CD4-positive, alpha-beta T cell treated with Interleukin-15 for 4 hours (primary cell): ENCODE measurements at places on chromosomes 2 and 18.

- no peak for DNase-seq
Measured at GRCh38 chr2:14756122-14756541, 123.6 kb downstream of the LRATD1 start.

GRCh38 chr2:86211033-86211795 lies 12.0 kb downstream of the MRPL35 start:
- DNase-seq, result no peak

GRCh38 chr2:127527001-127527804 lies 914 bp upstream of the IWS1 start:
- no peak for DNase-seq

DNA sequence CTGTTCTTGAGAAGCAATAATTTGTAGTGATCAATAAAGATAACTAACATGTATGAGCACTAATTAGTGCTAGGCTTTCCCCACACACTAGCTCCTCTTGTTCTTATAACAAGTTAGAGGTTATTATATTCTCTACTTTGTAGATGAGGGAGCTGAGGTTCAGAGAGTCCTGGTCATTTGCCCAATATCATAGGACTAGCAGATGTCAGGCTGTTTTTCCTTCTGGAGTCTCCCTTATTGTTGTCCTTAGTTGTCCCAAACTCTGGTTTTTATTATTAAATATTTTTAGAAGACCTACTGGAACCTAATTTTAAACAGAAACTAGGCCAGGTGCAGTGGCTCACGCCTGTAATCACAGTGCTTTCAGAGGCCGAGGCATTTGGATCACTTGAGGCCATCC lies 16.5 kb upstream of the TTC39C start:
- no peak for DNase-seq

DNA sequence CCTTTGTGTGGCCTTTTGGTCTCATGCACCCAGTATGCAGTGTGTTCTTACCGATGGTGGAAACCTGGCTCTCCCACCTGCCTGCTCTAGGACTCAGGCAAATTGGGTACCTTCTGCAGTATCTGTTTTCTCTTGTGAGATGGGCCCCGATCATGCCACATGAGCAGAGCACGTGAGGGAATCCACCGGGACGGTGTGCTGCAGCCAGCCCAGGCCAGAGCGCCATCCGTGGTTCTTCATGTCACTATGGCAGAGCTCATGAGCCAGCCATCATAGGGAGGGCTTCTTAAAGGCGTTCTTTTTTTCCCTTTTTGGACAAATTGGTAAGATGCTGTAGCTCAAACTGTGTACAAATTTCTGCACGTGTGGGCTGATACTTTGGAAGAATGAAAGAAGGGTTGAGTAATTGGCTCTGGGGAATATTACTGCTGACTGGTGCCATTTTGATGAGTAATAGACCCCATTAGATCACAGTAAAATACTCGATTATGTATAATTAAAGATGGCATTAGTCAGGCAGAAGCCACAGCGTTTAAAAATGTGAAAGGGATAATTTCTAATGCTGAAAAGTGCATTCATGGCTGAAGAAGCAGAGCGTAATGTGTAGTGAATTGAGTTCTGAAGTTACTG lies 19.2 kb downstream of the SH3RF3 start:
- DNase-seq, result no peak

DNA sequence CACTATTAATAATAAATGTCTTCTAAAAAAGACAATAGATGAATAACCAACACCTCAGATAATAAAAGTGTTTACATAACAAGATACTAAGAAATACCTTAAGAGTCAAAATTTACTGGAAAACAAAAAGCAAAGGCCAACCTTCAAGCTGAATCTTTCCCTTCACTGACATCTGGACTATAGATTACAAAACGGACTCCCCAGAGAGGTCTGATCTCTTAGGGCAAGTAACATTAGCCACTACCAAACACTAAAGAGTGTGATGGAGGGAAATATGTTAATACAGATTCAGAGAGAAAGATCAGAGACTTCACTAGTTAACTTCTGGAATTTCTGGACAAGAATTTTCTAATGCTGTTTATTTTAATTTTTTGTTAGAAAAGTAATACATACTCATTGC lies 13.9 kb downstream of the CLASP1 start:
- no peak for DNase-seq
